D721Med (cell line): ENCODE measurements at places on chromosomes 3 and 15.

DNA sequence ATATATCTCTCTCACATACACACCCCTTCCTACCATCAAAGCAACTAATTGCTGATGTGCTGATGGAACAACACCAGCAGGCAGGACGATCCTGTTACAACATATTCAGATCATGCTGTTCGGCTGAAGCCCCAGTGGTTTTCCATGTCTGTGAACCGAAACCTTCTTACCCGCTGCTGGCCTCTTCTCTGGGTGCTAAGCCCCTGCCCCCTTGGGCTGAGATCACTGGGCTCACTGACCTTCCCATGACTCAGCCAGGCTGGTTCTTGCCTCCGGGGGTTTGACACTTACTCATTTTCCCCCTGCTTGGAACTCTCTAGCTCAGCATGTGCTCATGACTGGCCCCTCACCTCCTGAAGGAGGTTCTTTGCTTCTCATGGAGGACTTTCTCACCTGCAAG lies 122.0 kb upstream of the RGMA start:
- DNase-seq: no peak

- DNase-seq: no peak
Measured at GRCh38 chr15:90463381-90463780, 66.3 kb upstream of the CRTC3 start.

DNA sequence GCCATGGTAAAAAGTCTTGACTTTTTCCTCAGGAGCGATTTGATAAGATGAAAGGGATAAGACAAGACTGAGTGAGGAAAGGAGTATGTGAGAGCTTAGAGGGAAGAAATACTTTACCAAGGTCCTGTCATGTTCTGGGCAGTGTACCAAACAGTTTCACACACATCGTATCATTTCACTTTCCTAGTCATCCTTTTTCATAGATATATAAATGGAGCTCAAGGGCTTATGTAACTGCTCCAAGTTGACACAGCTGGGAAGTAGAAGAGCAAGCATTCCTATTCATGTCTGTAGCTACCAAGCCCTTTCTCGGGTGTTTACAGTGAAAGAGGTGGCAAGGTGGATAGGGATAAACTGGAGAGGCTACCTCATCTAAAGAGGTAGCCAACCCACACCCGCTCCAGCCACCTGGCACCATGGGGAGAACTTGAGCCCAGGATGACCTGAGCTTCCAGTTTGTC lies 57.4 kb downstream of the MRPS25 start:
- DNase-seq: no peak

- DNase-seq: no peak
Measured at GRCh38 chr3:77686560-77686959, 646.7 kb downstream of the ROBO2 start.

DNA sequence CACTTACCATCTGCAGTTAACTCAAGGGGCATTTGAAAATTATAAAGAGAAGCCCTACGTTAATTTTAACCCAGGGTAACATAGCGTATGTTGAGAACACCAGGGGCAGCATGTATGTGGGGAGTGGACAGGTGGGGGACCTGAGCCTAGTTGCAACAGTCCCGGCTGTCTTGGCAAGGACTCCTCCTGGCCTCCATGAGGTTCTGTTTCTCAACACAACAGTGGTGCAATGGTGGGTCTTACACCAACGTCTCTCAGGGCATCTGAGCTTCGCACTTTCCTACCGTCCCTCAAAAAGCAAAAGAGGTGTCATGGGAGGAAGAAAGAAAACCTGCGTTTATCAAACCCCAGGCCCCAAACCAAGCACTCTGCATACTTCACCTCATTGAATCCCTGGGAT lies 50.6 kb downstream of the MGLL start:
- no peak for DNase-seq

DNA sequence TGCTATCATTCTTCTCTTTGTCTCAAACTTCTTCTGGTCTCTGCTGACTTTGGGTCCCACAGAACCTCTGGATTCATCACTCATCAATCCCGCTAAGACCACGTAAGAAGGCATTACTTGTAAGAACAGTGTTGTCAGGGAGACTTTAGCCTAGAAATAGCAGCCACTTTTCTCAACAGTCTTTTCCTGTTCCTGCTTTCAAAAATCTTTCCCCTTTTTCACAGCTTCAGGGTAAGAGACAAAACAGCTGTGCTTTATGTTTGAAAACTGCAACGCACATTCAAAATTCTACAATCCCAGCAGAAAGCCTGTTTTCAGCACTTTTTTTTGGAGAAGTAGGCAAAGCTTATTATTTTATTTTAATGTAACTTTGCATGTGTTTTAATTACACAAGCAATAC lies 42.0 kb upstream of the FAM98B start:
- DNase-seq: no peak

DNA sequence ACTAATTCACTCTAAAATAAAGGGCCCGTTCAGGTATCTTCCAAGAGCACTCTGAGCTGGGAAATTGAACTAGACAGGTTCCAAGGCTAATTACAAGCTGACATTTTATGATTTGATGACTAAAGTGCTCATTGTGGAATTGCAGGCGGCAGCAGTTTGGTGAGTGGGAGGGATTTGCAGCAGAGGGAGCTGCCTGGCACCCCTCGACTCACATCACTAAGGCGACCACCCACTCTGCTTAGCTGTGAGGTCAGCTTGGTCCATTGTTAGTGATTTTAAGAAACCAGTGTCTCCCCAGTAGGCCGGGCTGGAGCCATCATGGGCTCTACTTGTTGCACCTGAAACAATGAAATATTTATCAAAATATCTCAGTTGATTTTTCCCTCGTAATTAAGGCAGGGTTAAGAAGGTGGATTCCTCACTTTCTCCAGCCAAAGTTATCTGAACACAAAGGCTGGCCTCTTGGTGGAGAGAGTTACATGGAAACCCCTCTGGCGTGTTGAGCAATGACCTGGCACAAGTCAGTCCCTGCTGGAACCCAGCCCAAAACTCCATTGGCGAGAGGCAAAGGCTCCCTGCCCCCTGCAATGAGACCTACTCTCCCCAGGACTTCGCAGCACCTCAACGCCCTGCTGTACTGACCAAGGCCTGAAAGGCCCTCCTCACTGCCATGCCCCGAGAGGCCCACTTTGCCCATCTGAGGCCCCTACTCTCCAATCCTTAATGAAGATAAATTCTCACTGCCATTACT lies 65.0 kb upstream of the ATP2B2 start:
- DNase-seq: no peak

DNA sequence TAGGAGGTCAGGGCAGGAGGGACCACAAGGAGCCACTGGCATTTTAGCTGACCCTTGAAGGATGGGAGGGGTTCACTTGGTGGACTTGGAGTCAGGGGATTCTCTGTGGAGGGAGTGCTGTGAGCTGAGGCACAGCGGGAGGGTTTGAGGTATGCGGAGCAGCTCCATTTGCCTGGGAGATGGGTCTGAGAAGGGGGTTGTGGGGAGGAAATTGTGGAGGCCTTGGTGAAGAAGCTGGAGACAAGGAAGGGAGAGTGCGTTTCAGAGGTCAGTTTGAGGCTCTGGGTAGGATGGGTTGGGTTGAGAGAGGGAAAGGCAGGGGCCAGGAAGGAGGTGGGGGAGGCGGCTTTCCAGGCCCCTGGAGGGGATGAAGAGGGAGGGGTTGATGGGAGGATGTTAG lies 20.2 kb downstream of the PLEKHO2 start:
- DNase-seq: no peak

- no peak for DNase-seq
Measured at GRCh38 chr3:122800031-122800430, 5.2 kb downstream of the SLC49A4 start.

DNA sequence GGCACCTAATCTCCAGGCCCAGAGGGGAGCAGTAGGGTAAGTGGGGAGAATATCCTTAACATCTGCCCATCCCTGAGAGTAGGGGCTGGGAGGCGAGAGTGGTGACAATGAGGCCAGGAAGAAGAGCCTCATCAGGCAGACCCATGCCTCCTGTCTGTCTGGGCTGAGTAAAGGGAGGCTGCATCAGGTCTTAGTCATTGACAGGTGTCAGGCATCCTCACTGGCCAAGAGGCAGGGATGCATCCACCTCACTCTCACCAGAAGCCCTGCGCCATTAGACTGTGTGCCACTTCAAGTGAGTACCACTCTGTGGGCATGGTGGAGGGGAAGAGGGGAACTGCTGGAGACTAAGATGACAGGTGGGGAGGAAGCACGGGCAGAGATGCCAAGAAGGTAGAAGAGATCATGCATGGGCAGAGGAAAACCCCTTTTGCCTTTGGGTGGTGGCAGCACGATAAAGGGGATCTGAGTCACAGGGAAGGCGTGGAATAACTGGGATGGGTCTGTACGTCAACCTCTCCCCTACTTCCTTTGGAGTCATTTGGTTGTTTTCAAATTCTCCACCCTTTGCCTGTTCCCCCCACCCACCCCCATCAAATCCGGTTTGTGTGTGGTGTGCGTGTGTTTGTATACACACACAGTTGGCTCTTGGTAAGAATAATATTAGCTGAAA lies 14.1 kb downstream of the ANAPC13 start:
- DNase-seq: no peak

- no peak for DNase-seq
Measured at GRCh38 chr3:113607219-113607596, 74.9 kb downstream of the SIDT1 start.

DNA sequence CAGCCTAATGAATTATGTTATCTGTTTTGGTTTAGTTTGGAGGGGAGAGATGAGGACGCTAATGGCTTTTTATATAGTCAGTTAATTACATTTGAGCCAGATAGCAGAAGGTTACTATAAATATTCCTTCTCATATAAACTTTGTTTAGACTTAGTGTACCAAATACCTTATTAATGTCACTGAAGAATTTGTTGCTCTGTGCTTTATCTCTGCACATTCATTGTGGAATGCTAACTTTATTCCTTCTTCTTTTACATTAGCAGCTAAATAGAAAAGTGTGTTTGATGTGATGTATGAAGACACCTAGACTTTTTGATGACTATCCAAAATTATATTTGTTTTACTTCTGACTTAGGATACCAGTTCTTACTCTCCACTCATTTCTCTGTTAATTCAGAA lies 105.2 kb downstream of the EPHA3 start:
- DNase-seq: no peak

GRCh38 chr3:196168808-196169391 lies 42.3 kb downstream of the ZDHHC19 start:
- DNase-seq: no peak

DNA sequence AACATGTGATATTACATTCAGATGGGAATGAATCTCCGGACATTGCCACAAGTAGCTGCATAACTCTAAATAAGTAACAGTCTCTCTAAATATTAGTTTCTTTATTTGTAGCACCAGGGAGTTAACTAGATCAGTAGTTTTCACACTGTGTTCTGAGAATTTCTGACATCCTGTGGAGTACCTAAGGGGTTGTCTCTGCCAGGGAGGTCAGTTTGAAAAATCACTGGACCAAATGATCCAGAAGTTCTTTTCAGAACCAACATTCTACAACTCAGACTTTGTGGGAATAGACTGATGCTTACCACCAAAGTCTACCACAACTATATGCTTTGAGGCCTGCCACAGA lies 9.0 kb upstream of the ILDR1 start:
- DNase-seq: no peak

GRCh38 chr3:126895178-126896066 lies 87.5 kb upstream of the PLXNA1 start:
- no peak for DNase-seq

- DNase-seq: no peak
Measured at GRCh38 chr15:86073281-86073680, 6.4 kb upstream of the AGBL1 start.

GRCh38 chr3:63926309-63926708 lies 14.1 kb upstream of the SCAANT1 start:
- DNase-seq: no peak

GRCh38 chr3:182609575-182610156 lies 183.6 kb upstream of the ATP11B start:
- DNase-seq: no peak

DNA sequence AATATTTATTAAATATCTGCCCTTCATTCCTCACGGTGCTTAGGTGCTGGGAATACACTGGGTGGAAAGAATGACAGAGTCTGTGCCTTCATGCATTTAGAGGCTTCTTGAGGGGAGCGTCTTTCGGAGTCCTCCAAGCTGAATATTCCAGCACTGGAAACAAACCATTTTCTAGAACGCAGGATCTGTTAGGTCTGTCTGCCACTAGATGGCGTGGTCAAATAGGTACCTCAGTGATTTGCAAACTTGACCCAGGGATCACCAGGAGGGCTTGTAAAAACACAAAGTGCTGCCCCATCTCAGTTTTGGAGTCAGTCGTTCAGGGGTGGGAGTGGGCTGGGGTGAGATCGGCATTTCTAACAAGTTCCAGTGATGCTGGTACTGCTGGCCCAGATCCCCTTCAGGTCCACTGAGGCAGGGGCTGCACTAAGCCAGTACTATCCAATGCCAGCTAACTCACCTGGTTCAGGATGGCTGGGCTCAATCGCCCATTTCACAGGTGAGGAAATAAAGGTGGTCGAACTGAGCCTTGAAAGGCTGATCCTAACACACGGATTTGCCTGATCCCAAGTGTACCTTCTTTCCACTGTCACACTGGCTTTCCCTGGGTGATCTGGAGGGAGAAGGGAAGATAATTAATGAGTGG lies 14.8 kb downstream of the ARNT2 start:
- DNase-seq: no peak

- DNase-seq: no peak
Measured at GRCh38 chr15:27865323-27865922, 233.7 kb downstream of the OCA2 start.

GRCh38 chr3:182242489-182242942 lies 530.8 kb downstream of the SOX2 start:
- no peak for DNase-seq

DNA sequence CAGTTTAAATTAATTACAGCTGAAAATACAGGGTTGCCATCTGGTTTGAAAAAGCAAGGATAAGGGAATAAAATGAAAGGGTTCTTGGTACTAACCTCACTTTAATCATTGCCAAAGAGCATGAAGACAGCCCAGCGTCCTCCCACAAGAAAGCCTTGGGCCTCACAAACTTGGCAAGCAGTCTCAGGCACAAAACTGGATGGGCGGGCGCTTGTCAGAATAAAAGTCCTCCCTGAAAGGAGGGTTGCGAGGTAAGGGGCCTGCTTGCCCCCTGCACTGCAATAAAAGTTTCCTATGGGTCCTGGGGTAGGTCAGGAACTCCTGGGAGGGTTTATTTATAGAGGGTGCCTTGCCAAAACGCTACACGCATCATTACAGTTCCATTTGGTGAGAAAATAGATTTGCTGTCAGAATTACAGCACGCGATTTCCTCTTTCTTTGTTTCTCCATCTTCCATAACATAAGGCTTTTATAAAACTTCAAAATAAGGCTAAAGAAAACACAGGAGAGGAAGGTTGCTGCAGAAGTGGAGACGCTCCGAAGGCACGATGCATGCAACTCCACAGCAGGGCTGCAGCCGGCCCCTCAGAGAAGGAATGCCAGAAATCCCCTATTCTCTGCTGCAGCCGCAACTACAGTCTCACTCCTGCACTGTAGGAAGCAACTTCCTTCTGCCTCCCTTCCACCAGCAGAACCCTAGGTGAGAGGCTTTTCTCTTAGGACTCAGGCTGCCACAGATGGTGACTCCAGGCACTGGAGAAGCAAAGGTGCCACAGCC lies 61.3 kb downstream of the VGLL4 start:
- DNase-seq: no peak

GRCh38 chr3:156216852-156217251 lies 96.5 kb downstream of the KCNAB1 start:
- no peak for DNase-seq
